ENCODE measurements at places on chromosomes 12 and 14.
A peak's percentile ranks its signal among the peaks of the same experiment; 100 is the strongest.

- no peak for DNase-seq
Measured at GRCh38 chr14:33480071-33480886, 470.6 kb downstream of the EGLN3 start.

- no peak for DNase-seq
Measured at GRCh38 chr14:102898776-102899515, 23.5 kb upstream of the AMN start.

DNA sequence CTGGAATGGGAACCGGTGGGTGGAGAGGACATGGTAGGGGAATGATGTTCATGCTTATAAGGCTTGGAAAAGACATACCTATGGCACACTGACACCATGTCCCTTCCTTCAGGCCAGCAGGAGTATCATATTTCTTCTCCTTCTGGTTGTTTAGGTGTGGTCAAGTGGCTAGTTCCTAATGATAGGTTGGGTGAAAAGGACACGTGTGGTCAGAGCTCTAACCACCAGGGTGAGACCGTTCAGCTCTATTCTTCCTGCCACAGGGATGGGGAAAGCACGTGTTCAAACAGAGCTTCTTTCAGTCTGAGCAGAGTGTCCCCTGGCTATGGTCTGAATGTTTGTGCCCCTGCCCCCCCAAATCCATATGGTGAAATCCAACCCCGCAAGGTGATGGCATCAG lies 209.1 kb downstream of the PAX9 start:
- no peak for DNase-seq

- no peak for DNase-seq
Measured at GRCh38 chr12:6084969-6085450, 39.5 kb downstream of the VWF start.

DNA sequence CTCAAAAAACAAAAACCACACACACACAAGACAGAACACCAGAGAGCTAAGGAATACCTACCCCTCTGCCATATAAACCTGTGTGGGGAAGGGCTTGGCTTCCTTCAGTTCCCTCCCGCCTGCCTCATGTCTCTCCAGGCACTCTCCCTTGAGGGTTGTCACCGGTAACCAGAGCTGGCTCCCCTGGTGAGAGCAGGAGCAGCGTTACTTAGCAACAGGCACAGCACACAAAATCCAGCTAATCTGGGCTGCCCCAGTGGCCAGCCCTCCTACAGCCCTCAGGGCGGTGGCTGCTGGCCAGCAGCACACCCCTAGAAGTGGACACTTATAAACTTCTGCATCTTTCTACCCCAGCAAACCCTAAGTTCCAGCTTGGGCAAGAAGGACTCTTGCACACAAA lies 21.6 kb upstream of the NR4A1 start:
- no peak for DNase-seq

GRCh38 chr14:102784892-102785594 lies 7.8 kb downstream of the TRAF3 start:
- DNase-seq: no peak

GRCh38 chr14:106848330-106849121 lies 1322.1 kb downstream of the TMEM121 start:
- DNase-seq: no peak

GRCh38 chr14:86971292-86971691 lies 1021.7 kb downstream of the GALC start:
- no peak for DNase-seq

DNA sequence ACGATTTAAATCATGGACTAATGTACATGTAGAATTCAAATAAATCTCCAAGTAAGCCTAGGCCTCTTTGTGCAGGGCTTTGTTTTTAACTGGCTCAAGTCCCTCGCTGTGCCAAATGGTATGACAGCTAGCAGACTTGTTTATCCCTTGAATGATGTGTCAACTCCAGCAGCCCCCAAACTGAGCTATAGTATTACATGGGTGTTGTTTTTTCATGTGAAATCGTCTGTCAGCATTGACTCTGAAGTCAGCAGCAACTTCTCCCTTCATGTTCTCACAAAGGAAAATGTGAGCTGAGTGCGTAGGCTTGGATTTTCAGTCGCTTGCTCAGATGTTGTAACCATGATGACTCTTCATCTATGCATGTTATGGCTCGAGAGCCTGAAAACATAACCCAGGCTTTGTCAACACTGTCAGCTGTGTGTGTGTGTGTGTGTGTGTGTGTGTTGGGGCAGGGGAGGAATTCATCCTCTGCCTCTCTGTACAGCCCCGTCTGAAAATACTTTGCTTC lies 73.3 kb downstream of the PTHLH start:
- peak; percentile 95 for DNase-seq

DNA sequence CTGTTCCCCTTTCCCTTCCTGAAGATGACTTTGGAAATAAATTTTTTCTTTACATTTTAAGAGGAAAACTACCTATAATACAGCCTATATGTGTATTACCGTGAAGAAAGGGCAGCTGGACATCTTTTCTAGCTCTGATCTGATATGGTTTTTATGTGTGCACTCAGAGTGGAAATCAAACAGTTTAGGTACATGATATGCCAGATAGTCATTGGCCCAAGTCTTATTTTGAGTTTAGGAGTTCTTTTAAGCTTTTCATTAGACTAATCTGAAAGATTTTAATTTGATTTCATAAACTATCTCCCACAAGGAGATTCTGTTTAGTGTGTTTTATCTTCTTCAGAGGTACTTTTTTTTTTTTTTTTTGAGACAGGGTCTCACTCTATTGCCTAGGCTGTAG lies 48.8 kb downstream of the KIAA0586 start:
- no peak for DNase-seq

GRCh38 chr12:84421103-84421502 lies 491.5 kb downstream of the SLC6A15 start:
- DNase-seq: no peak

DNA sequence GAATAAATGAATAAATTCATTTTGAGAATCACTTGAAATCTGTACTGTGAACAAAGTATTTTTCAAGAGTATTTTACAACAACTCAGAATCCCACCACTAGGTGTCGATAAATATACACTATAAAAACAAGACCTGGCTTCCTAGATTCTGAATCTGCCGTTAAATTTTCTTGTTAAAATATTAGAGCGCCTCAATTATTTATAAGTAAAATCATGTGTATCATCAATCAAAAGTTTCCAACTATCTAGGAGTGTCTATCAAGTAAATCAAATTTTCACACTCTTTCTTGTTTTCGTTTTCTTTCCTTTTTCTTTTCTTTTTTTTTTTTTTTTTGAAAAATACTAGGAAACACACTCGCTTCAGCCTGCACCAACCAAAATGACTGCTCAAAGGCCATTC lies 179.2 kb upstream of the DCN start:
- DNase-seq: no peak

DNA sequence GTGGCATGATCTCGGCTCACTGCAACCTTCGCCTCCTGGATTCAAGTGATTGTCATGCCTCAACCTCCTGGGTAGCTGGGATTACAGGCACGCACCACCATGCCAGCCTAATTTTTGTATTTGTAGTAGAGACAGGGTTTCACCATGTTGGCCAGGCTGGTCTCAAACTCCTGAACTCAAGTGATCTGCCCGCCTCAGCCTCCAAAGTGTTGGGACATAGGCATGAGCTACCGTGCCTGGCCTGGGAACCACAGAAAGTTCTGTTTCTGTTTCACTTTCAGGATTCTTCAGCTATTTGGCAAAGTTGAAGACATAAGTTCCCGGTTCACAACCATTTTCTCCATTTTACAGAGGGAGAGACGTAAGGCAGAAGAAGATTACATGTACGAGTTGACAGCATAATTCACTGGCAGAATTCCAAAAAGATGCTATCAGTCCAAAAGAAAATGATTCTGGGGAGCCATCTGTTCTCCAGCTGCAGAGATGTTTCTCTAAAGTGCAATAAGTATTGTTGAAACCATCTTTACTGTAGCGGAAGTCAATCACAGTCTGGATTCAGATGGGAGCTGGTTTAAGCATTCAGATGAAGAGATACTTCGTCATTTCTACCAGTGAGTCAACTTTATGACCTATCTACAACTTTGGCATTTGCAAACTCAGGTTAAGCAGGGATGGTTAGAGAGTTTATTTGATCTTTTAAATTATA lies 8.1 kb upstream of the RNF34 start:
- DNase-seq: peak; percentile 65

GRCh38 chr14:29301571-29301970 lies 535.0 kb downstream of the FOXG1 start:
- DNase-seq: no peak

GRCh38 chr12:123478762-123479161 lies 20.8 kb downstream of the SNRNP35 start:
- no peak for DNase-seq

DNA sequence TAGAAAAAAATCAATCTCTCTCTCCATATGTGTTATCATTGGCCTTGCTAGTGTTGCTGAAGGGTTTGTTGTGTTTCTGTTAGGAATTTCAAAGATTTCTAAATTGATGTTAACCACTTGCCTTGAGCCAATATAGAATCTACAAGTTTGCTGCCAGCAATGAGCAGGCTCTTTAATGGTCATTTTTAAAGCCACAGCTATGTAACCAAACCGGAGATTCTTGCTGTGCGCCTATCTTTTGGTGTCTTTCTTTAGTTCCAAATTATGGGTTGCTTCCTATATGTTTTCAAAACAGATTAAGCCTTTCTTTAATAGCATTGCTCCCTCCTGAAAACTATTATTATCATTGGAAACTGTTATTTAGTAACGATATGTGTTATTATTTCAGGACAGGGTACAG lies 545.7 kb downstream of the DIO2 start:
- DNase-seq: no peak

GRCh38 chr12:46523863-46524770 lies 151.5 kb upstream of the SLC38A2 start:
- DNase-seq: no peak

GRCh38 chr12:10212739-10213131 lies at the start of gene GABARAPL1:
GABARAPL1 (plus strand) TSS chr12:10212877; CDS start chr12:10213130, 253 bp downstream.
- peak; percentile 65 for DNase-seq

DNA sequence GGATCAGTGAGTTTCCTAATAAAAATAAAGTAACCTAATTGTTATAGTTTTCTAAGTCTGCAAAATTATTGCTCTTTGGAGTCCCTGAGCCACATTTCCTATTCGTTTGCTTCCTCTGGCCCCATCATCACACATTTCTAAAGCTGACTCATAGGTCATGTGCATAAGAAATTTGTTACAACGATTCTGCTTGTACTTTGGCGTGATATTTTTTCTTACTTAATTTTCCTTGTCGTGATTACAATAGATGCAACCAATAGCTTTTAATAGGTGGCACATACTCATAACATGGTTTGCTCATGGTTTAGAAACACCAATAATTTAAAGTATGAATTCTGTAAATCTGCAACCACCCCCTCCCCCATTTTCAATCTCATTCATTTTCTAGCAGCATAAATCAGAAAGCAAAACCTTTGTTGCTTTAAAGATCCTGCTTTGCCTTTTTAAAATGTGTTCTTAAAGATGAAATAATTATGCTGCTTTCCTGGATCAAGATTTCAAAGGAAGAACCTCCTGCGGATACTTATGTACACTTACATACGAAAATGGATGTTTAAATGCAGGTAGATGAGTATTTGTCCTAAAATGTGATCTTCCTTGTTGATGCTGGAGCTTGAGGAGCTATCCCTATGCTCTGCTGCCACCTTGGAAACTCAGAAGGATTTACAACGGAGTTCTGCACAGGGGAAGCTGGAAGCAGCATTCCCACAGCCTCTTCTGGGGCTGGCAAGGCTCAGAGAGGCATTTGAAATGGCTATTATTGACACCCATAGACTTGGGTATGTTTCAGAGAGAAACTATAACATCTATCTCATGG lies 1.7 kb upstream of the FLRT2 start:
- DNase-seq: no peak

- DNase-seq: peak; percentile 52
Measured at GRCh38 chr12:43113135-43113534, 438.9 kb downstream of the ADAMTS20 start.

GRCh38 chr14:98949051-98949450 lies 322.9 kb downstream of the BCL11B start:
- no peak for DNase-seq

- DNase-seq: no peak
Measured at GRCh38 chr14:96674121-96674520, 123.1 kb upstream of the VRK1 start.

DNA sequence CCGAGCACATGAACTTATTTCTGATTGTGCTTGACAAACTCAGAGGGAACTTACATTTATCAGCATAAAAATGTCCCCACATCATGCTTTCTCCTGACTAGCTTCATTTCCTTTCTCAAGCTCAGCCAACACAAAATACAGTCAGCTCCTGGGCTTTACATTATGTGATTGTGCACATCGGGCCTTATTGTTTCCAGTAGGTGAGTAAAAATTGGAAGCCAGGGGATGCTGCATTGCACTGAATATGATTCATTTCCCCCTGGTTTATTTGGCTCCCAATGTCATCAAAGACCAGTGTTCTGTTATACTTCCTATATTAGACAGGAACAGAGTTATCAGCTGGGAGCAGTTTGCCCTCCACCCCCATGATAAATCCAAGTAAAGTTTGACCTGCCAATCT lies 521.8 kb downstream of the RMST start:
- no peak for DNase-seq
